Anterior cingulate cortex (tissue), 58 donors: ENCODE measurements at places on chromosomes 4 and X.

DNA sequence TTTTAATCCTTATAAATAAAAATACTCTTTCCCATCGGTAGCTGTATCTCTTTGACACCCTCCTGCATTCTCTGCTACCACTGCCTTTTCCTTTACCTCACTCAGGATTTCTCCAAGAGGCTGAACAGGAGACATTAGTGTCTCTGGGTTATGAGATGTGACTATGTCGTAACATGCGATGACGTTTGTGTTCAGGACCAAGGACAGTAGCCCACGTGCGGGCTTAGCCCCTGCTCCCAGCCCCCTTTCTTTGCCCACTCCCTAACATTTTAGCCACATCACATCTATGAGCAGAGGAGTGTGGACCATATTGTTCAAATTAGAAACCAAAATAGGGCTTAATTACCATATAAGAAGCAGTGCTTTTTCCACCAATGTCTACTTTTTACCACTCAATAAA is 369.3 kb downstream of the FBXW7 start:
- DNase-seq: no peak

DNA sequence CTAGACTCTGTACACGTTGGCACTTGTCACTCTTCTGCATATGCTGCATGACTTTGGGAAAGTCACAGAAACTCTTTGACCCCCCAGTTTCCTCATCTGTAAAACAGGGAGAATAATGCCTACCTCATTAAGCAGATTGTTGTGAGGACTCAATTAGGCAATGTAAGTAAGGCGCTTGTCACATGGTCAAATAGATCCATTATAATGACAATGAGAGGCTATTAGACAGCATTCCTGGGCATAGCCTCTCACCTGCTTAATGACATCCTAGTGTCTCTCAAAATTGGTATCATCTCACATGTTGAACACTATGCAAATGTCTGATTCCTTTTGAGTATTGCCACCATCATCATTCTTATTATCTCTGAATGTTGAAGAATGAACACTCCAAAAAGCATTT is 172.6 kb upstream of the JADE1 start:
- DNase-seq: no peak

- DNase-seq: no peak
Observed at GRCh38 chr4:189385579-189385978, 555.1 kb upstream of the FRG1 start.

DNA sequence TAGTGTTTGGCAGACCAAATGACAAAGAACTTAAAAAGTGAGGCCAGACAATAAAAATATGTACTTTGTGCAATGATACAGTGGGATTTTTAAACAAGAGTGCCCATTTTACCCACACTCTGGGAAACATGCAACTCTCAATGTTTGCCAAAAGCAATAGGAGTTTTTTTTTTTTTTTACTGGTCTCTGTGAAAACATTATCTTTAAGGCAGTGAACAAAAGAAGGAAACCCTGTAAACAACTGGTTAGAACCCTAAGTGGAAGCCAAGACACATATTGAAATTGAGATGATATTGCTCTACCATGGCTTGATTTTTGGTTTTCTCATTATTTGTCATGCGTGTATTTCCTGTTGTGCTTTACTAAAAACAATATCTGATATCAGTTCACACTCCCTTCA is 67.2 kb upstream of the PPP3CA start:
- DNase-seq: no peak

- no peak for DNase-seq
Observed at GRCh38 chrX:29841750-29842149, 373.6 kb upstream of the MAGEB2 start.

- no peak for DNase-seq
Observed at GRCh38 chrX:64395568-64395929, 297 bp upstream of the MTMR8 start.

DNA sequence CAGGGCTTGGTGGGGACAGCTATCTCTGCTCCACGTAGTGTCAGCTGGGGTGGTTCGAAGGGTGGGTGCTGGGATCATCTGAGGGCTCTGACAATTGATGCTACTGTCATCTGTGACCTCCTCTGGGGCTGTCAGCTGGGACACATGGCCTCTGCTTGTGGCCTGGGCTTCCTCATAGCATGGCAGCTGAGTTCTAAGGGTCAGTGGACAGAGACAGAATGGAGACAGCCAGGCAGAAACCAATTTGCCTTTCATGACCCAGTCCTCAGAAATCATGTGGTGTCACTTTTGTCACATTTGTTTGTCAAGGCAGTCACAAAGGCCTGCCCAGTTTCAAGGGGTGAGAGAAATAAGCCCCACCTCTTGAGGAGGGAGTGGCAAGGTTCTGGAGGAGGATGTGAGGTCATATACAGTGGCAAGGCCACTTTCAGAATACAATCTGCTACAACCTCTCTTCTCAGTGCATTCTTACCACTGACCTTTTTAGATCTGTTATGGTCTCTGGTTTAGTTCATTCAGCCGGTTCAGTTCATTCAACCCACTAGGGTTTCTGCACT is 103.6 kb upstream of the BCOR start:
- no peak for DNase-seq

DNA sequence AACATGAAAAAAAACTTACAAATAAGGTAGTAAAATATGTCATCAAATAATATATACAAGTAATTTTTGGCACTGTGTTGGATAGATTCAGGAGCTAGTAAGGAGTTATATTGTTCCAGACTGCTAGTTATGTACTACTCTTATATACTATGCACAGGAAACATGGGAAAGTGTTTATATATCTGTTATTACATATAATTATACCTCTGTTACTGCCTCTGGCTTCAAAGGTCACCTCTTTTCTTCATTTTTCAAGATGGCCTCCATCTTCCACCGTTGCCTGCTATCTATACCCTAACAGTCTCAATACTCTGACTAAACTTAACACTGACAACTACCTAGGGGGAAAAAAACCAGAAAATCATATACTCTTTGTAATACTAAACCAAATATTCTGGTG is 29.5 kb downstream of the LIN54 start:
- no peak for DNase-seq

GRCh38 chr4:158571736-158572135 is 50.1 kb downstream of the RXFP1 start:
- no peak for DNase-seq

- no peak for DNase-seq
Observed at GRCh38 chr4:20151436-20151835, 100.3 kb upstream of the SLIT2 start.

- DNase-seq: no peak
Observed at GRCh38 chr4:108399610-108400265, 220.6 kb upstream of the RPL34 start.

DNA sequence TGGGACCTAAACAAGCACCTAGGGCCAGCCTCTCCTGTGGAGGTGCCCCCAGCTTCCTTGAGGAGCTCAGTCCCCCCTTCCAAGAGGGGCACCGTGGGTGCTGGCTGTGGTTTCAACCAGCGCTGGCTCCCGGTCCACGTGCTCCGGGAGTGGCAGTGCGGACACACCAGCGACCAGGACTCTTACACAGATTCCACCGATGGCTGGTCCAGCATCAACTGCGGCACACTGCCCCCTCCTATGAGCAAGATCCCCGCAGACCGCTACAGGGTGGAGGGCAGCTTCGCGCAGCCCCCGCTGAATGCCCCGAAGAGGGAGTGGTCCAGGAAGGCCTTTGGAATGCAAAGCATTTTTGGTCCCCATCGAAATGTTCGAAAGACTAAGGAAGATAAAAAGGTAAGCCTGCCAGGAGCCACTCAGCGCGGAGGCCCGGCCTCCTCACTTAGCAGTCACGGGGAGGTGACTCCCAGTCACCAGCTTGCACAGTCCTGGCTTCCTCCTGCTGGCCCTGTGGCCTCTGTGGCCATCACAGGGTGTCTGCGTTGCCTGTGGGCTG is 24.9 kb downstream of the RGS12 start:
- no peak for DNase-seq

GRCh38 chr4:20474119-20474518 is 222.4 kb downstream of the SLIT2 start:
- no peak for DNase-seq

DNA sequence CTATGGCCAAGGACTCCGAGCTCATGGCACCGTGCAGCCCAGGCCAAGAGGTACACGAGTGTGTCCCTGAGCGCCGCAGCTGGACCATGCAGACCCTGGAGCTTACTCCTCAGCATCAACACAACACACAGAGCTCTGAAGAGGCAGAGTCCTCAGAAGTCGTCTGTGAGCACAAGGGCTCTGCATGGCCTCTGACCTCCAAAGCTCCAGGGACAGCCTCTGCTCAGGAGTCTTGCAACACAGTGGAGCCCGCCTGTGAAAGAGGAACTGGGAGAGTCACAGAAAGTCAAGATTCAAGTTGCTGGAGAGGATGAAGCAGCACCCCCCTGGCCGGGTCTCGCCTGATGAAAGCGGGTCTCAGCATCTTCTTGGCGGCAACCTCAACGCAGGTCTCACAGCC is 2.9 kb downstream of the LRPAP1 start:
- DNase-seq: no peak
